ENCODE measurements at places on chromosomes 12 and 14.
A peak's percentile ranks its signal among the peaks of the same experiment; 100 is the strongest.

DNA sequence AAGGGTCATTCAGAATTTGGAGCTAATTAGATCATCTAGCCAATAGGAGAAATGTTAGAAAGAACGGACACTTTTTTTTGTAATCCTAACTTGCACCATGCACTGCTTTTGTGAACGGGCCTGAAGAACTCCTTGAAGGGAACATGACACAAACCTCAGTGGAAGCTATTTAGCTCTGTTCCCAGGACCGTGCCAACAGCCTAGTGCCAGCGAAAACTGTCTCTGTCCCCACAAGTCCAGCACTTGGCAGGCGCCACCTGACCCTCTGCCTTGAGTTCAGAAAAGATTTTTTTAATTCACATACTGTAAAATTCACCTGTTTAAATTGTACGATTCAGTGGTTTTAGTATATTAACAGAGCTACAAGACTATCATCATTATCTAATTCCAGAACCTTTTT lies 31.3 kb upstream of the KCNA5 start:
- no peak for DNase-seq

- peak; percentile 93 for DNase-seq
Measured at GRCh38 chr14:69317102-69317755, 57.3 kb downstream of the GALNT16 start.

DNA sequence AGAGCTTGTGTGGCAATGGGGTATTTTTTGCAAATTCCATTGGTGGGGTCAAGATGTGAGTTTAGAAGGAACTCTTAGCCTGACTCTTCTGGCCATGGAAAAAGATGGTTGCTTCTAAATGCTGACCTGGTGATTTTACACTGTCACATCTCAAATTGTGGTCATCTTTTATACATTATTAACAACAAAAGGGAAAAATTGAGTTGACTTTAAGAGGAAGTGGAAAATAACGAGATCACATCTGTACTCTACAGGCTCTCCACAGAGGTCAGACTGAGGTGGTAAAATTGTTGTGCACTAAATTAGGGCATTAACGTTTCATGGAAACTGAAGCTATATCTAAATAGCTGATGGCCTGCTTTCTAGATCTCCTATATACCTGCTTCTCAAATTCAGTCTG lies 44.7 kb downstream of the PTPN11 start:
- no peak for DNase-seq

GRCh38 chr14:36655963-36656686 lies 5.5 kb upstream of the PAX9 start:
- no peak for DNase-seq

GRCh38 chr14:68285421-68286179 lies 466.0 kb downstream of the RAD51B start:
- no peak for DNase-seq

DNA sequence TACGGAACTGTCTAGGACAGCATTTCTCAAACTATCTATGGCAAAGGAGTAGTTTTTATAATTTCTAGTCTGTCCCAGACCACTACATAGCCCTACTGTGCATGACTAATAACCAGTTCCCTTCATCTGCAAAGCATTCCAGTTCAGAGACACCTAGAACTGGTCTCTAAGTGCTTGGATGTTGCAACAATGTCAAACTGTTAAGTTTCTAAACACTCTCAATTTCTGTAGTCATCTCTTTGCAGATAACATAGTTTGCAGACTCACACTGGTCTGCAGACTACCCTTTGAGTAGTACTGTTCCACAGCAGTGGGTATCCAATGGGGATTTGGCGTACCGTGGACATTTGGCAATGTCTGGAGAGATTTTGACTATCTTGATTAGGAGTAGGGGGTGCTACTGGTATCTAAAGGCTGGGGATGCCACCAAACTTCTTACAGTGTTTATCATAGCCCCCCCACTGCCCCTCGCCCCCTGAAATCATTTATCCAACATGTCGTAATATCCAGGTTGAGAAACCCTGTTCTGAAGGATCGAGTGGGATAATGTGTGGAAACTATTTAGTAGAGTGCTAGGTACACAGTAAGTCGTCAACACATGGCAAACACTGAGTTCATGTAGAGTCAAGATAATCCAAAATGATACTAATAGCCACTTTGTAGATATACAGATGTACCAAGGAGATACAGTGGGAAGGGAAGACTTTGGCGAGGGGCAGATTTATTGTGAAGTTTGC lies 1.7 kb downstream of the C12orf76 start:
- no peak for DNase-seq

DNA sequence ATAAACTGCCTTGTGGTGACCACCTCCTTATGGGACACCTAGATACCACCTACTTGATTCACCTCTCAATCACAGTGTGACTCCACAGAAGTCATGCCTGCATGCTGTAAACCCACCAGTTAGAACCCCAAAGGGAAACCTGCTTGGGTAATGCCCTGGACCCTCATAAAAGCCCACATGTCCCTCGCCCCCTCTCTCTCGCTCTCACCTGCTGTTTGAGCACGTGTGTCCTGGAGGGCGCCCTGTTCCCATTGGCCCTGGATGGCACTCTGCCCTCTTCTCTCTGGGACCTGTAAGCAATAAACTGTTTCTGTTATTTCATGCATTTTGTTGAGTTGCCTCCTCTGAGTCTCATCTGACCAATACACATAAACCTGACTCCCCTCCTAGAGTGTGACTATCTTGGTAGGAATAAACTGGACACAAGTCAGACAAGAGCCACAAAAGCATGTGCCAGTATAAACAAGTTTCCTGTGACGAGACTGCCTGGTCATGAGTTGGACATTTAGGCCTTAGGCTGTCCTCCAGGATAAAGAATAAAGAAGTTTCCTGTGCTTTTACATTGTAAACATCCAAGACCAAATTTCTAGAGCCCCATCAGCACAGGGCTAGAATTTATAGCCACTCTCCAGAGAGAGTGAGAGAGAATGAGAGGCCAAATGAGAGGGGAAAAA lies 8.6 kb downstream of the IFI27L2 start:
- peak; percentile 64 for DNase-seq

- no peak for DNase-seq
Measured at GRCh38 chr12:90268574-90268973, 559.9 kb upstream of the ATP2B1 start.

DNA sequence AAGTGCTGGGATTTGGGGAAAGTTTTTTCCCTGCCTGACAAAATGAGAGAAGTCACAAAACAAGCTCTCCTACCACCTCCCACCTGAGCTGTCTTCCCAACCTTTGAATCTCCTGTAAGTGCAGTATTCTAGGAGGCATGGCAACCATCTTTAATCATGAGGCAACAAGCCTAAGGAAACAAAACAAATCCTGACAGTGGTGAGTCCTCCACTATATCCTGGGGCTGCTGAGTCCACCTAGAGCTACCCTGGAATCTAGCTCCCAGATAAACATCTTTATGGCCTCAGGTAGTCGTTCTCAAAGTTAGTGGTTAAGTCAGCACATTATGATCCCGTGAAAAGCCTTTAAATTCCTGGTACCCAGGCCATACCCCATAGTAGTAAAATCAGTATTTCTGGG lies 22.3 kb upstream of the ACTN1 start:
- DNase-seq = no peak

DNA sequence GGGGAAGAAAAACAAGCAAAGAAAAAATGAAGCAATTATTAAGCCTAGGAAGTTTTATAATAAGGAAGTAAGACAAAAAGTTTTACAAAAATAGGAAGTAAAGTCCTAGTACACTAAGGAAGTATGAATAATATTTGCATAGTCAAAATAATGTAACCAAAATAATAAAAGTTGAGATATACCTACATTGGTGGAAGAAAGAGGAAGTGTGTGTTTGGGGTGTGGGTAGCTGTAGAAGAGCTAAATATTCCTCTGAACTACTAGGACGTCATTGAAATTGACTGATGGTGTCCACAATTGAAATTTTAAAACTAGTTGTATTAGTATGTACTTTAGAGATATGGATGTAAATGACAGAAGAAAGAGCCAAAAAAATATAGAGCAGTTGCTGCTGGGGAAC lies 228.4 kb upstream of the OTX2 start:
- DNase-seq = no peak

GRCh38 chr12:117587631-117588287 lies 226.3 kb upstream of the NOS1 start:
- peak; percentile 6 for DNase-seq

DNA sequence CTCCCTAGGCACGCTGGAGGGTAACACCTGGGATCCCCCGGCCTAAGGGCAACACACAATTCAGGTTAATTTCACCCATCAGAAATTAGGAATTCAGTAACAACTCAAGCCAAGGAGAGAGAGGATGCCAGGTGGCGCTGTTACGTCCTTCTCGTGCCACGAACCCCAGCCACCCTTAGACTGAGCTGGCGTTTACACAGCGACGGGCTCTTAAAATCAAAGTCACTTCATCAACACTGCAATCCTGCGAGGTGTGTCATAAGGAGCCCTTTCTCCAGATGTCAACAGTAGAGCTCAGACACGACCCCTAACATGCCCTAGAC lies 110.6 kb upstream of the TMEM132D start:
- no peak for DNase-seq

- DNase-seq = no peak
Measured at GRCh38 chr14:56858422-56858821, 48.1 kb upstream of the OTX2 start.

- no peak for DNase-seq
Measured at GRCh38 chr14:101397206-101397605, 164.1 kb upstream of the DIO3 start.

- no peak for DNase-seq
Measured at GRCh38 chr12:50058743-50059312, 1.4 kb downstream of the ASIC1 start.

GRCh38 chr12:92278378-92278828 lies 132.8 kb upstream of the BTG1 start:
- no peak for DNase-seq

- DNase-seq = peak; percentile 5
Measured at GRCh38 chr12:5648692-5649359, 216.9 kb downstream of the NTF3 start.

DNA sequence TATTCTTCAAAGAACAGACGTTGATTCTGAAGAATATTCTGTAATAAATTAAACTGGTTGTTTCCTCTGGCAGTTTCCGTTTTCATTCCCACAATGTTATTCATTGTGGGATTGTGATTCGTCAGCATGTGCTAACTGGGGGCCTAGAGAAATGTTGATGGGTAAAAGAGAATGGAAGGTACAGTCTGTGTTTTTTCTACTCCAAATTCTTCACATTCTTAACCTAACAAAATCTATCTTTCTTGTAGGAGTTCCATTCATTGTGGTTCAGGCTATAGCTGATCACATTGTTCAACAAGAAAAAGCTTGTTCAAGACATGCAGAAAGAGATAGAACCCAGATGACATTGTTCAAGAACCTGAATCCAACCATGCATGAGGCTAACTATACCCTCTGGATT lies 5.9 kb downstream of the CD163 start:
- no peak for DNase-seq

DNA sequence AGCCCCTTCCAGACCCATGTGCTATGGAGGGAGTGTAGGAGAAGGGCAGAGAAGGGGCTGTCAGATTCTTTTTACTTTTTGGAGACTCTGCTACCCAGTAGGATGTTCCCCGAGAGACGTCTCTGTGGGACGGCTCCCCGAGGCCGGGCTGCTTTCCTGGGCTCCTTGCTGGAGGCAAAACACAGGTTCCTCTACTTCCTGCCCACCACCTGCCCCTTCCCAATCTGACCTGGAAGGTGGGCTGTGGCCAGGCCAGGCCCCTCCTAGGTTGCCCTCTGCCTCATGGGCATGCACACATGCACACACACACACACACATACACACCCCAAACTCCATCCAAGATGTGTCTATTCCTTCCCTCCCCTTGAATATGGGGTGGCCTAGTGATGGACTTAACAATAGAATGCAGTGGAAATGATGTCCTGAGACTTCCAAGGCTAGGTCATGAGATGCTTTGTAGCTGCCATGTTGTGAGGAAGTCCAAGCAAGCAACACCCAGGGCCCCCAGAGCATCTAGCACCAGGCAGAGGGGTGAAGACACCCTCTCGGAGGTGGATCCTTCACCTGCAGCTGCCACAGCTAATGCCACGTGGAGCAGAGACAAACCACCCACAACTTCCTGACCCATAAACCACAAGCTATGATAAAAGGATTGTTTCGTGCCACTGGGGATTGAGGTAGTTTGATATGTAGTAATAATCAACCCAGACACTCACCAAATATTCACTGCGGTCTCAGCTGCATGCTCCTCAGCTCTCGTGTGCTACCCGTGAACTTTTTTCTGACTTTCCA lies 1.6 kb upstream of the ASB2 start:
- no peak for DNase-seq

- no peak for DNase-seq
Measured at GRCh38 chr12:132873724-132874123, 13.7 kb downstream of the CHFR start.

DNA sequence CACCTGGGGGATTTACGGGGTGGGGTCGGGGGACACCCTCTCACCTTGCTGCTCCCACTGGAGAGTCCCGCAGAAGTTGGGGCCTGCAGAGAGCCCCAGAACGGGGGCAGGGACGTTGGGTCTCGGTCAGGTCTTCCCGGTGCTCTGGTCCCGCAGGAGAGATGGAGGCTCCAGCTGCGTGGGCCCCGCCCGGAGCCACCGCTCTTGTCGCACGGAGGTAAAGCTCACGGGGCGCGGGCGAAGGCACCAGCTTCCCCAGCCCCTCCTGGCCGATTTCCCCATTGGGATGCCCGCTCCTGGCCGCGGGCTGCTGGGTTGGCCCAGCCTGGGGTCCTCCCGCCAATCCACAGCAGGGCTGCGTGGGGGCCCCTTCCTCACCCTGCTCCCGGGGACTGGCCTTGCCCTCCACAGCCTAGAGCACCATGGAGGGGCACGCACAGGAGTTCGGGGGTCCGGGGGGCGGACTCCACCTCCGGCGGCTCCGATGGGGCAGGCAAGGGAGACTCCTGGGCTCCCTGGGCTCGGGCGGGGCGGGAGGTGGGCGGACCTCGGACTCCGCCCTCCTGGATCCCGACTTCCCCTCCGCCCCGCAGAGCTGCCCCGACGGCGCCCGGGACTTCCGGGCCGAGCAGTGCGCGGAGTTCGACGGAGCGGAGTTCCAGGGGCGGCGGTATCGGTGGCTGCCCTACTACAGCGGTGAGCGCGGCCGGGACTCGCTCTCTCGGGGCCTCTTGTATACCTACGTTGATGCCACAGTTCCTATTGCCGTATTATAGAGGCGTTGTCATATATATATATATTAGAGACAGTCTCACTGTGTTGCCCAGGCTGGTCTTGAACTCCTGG lies 8.4 kb downstream of the PAPLN start:
- DNase-seq = no peak

- peak; percentile 71 for DNase-seq
Measured at GRCh38 chr12:127293507-127294310, 973.3 kb upstream of the TMEM132C start.

DNA sequence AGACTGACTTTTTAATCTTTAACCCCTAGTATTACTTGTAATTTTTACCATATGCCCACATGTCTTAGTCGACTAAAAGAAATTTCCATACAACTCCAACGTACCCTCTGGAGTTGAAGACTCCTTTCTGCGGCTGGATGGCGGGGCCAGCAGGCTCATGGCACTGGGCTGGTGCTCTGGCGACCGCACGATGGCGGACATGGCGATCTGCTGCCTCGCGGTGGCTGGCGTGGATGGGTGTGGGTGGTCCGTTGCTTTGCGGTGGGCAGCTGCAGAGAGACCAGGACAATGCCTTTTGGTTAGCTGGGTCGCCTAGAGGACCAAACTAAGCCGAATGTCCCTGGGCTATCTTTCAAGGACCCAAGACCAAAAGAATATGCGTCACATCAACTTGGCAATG lies 50.2 kb downstream of the PRKAB1 start:
- no peak for DNase-seq

Measured in brain microvascular endothelial cell (primary cell).